ENCODE measurements at places on chromosomes 2 and 18. TPM values are rescaled to one million over a fixed set of nuclear protein-coding genes. Genes with fewer than 3 reads are reported as not detected.

The CTAGE1 gene
- not detected for total RNA-seq

The PCARE gene
- total RNA-seq, result not detected

The ALPP gene
- not detected for total RNA-seq

The EGR4 gene
- not detected for total RNA-seq

The RNMT gene
- 35.8 TPM for total RNA-seq
